ENCODE measurements at places on chromosomes 11 and 22.

DNA sequence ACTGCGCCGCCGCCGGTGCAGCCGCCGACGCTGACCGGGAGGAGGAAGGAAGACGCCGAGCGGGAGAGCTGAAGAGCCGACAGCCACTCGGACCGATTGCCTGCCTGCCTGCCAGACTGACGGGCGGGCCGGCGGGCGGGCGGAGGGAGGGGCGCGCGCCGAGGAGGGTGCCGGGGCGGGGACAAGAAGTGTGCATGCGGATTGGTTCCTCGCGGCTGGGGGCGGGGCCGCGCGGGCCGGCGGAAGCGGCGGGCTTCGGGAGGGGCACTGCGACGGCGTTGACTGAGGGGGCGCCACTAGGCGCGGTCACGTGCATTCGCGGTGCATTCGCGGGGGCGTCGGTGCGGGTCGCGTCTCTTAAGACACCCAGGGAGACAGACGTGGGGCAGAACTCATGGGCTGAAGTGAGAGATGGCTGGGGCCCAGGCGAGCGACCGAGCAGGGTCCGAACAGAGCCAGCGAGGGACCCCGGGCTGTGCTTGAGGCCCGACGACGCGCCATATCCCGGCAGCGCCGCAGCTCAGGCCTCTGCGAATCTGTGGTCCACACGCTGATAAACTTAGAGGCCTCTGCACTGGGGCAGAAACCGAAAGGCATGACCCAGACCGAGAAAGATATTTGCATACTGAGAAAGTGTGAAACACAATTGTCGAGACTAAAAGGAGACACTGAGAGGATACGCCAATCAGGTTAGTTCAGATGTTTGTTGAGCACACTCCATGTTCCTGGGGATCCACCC lies at the start of gene MAPK1:
Gene MAPK1, minus strand, starts transcription at position 118 of the 739 bp plus-strand sequence. CDS start 205 bp downstream, outside the sequence.
- DNase-seq, result peak; percentile 45

- no peak for DNase-seq
Measured at GRCh38 chr11:34719303-34719848, 98.5 kb downstream of the EHF start.

DNA sequence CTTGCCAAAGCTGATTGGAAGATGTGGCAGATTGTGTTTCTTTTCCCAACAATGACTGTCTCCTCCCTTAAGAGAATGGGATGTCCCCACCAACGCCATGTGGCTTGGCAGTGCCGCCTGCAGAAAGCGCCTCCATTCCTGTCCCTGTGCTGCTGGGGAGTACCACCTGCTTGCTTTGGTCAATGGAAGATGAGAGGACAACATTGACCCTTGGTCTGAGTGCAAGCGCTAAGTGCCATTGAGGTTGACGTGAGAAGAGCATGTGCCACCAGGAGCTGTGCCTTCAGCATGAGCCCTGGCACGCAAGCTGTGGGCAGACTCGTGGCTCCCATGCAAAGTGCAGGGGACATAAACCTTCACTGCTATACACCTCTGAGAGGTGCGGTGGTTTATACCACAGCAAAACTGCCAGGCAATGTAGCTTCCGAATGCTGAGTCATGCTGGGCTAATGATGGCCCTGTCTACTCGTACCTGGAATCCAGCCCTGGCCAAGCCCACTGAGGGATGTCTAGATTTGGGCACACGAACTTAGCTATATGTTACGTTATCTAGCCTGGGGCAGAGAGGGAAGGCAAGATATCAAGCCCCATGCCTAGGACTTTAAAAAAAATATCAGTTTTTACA lies 41.9 kb downstream of the MYEOV start:
- DNase-seq, result no peak

DNA sequence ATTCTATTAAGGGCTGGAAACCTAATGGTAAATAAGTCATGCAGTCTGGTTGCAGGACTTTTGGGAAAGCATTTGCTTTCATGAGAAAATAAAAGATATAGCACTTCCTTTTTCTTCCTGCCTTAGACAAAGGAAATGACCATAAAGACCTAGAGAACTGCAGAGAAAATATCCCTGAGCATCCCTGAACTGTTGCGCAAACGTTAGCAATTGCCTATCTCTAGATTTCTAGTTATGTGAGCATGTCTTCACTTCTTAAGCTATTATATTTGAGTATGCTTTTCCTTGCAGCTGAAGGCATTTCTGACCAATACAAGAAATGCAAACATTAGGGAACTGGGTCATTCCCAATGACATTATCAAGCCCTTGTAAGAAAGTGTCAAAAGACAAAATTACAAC lies 110.6 kb downstream of the KIF18A start:
- DNase-seq, result no peak

DNA sequence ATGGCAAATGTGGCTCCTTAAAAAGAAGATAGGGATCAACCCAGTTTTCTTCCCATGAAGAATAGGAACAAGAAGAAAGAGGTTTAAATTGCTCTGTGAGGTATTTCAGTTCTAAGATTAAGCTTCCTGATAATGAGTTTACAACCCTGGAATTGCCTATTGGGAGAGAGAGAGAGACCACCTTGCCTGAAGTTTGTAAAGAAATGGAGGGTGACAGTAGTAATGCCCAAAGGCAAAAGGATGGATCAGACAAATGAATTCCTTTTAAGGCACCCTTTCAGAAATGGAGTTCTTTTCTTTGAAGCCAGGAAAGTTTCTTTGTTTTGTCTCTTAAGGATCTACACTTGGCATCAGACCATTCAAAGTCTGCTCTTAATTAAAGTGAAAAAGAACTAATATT lies 74.3 kb downstream of the DDIAS start:
- no peak for DNase-seq

DNA sequence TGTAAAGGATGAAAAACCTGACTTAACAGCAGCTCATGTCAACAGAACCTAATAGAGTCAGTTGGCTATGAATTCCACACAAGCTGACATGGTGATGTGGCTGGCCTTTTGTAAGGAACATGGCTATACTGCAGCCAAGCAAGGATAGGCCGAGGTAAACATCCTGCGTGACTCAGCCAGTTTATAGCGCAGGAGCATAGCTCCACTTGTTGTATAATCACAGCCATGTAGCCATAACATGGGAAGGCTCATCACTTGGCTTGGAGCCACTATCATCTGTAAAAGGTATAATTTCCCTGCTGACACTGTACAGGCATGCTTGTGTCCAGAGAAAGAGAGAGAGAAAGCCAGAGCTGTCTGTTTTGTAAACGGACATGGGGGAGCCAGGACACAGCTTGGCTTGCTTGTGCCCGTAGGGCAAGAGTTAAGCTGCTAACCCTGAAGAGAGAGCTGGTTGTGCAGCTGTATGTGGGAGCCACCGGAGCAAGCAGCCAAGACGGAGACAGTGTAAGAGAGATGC lies 104.4 kb upstream of the PLET1 start:
- DNase-seq, result peak; percentile 4

GRCh38 chr11:69444381-69445130 lies 36.9 kb upstream of the LINC01488 start:
- no peak for DNase-seq

DNA sequence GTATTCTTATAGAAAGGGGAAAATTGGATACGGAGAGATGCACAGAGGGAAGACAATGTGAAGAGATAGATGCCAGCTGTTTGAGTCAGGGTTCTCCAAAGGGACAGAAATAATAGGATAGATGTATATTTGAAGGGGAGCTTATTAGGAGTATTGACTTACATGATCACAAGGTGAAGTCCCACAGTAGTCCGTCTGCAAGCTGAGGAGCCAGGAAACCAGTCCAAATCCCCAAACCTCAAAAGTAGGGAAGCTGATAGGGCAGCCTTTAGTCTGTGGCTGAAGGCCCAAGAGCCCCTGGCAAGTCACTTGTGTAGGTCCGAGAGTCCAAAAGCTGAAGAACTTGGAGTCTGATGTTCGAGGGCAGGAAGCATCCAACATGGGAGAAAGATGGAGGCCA lies 569.6 kb upstream of the LARGE1 start:
- DNase-seq, result no peak

- no peak for DNase-seq
Measured at GRCh38 chr11:106503901-106504300, 426.4 kb downstream of the AASDHPPT start.

- DNase-seq, result no peak
Measured at GRCh38 chr22:17100621-17101020, 15.8 kb downstream of the IL17RA start.

DNA sequence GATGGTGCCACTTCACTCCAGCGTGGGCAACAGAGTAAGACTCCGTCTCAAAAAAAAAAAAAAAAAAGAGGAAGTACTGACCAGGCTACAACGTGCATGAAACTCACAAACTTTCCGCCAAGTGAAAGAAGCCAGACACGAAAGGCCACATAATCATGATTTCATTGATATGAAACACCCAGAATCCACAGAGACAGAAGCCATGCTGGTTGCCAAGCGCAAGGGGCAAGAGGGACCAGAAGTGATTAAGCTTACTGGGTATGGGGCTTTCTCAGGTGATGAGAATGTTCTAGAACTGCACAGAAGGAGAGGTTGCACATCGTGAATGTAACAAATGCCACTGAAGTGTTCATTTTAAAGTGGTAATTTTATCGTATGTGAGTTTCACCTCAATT lies 60.9 kb downstream of the CELSR1 start:
- no peak for DNase-seq

DNA sequence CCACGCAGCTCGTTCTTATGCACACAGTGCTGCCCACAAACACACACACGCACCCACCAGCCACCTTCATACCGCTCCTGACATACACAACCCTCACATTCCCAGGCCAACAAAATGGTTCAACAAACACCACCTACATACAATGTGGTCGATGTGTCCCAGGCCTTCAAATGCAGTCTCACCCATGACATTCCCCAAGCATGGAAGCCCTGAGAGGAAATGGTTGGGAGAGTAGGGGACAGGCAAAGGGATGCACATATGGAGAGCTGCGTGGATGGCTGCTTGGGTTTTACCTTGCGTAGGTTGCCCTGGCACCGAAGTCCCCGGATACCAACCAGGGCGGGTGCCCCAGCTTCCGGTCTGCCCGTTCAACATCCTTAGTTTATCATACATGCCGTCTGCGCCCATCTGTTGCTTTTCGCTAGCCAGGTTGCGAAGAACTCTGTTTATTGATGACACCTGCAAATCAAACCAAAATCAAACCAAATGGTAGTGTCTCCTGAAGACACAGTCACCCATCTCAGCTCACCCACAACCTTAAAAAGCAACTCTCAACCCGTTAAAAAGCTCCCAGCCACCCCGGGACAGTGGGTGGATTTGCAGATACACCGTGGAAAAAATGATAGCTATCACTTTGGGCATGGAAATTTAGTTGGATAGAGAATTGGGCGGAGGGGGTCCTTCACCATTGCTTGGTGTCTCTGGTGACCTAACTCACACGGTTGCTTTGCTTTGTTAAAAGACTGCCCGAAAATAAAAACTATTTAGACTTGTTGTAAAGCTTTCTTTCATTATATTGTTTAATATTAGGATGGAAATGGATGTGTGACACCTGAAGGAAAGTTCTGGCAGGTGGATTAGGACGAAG lies 10.5 kb downstream of the PAX6 start:
- no peak for DNase-seq

DNA sequence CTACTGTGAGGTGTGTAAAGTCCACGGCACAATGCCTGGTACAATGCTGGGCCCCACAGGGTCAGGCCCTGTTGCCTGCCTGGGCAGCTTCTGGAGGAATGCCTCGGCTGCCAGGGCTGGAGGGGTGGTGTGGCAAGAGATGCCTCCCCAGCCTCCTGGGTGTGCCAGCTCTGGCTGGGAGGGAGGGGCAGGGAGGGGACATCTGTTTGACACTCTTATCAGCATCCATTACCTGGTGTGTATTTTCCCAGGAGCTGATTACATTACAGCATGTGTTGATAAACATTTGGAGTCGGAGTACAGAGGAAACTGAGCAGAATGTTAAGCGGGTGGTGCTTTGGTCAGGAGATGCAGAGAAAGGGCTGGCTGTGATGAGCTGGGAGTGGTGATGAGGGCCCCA lies 11.0 kb upstream of the NECTIN1 start:
- DNase-seq, result no peak

- no peak for DNase-seq
Measured at GRCh38 chr11:114017723-114018122, 41.8 kb upstream of the ZBTB16 start.

- DNase-seq, result no peak
Measured at GRCh38 chr11:75499423-75500190, 26.1 kb downstream of the GDPD5 start.

GRCh38 chr11:57476047-57476756 lies 15.9 kb downstream of the RTN4RL2 start:
- DNase-seq, result no peak

Data from keratinocyte (primary cell).